ENCODE measurements at places on chromosomes 1 and 21.
A peak's percentile ranks its signal among the peaks of the same experiment; 100 is the strongest.

DNA sequence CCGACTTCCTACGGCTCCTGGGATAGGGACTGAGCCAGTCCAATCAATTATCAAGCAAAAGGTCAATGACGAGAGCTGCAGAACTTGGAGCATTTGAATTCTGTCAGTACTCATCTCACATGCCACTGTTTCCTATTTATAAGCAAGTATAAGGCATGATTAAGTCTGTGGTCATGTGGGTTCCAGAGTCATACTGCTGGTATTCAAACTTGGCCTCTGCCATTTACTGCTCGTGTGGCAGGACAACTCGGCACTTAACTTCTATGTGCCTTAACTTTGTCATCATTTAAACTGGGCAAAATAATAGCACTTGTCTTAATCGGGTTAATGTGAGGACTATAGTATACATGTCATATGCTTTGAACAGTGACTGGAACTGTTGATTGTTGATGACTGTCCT is 44.9 kb upstream of the TNFSF18 start:
- DNase-seq = peak; percentile 12

DNA sequence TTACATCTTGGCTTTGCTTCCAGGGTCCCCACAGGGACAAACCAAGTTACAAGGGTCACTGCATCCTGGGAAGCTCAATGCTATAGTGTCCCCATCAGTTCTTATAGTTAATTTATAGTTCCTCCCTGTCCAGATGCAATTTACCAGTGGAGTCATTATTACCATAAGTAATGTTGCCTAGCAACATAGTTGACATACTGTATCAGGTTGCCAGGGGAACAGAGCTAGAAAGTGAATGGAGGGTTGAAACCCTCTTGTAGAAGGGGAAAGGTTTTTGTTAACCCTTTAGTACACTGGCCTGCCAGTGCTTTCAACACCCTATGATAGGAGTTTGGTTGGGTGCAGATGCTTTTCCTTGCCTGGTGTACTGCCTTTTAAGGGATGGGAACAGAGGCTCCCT is 34.3 kb upstream of the TTC4 start:
- DNase-seq = no peak

DNA sequence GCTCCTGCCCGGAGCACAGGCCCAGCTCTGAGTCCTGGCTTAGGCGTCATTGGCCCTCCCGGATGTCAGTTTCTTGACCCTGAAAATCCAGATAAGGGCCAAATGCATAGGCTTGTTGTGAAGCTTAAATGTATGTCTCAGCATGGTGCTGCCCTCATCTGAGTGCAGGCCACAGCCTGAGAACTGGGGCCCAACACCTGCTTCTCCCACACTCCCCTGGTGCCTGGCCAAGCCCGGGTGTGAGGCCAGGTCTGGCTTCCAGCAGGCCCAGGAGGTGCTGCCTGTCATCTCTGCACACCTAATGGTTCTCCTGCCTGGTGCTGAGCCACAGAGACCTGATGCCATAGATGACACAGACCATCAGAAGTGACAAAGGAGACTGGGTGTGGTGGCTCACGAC is 14.0 kb downstream of the MX2 start:
- DNase-seq = no peak

DNA sequence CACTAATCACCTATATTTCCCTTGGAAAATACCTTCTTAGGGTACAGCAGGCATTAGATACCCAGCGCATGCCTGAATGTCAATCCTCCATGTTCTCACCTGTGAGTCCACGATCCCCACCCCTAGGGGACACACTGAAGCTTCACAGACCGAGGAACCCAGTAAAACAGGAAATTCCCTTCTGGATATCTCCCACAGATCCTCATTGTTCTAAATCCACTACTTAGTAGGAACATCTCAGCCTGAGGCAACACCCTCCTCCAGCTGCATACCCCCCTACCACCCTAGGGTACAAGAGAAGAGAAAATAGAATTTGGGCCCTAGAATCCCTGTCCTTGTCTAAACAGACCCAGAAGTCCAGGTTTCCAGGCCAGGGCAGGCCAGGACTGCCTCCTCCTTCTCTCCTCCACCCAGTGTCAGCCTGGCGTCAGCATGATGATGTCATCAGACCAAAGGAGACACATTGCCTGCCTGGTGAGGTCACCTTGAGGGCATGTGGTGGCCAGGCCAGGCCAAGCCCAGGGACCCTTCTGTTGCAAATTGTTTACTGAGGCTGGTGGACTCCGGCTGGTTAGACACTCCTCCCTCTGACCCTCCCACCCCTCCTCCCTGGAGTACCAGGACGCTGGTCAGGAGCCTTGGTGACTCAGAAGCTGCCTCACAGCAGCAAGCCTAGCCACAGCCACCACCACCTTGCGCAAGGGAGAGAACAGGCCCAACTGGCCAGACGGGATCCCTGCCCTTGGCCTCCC is 6.2 kb downstream of the NECTIN4 start:
- peak; percentile 81 for DNase-seq

GRCh38 chr1:30801771-30802198 is 44.2 kb upstream of the LAPTM5 start:
- DNase-seq = peak; percentile 67

- no peak for DNase-seq
Measured at GRCh38 chr21:28749536-28749935, 243.1 kb downstream of the LTN1 start.

- no peak for DNase-seq
Measured at GRCh38 chr1:3393987-3394920, 60.2 kb upstream of the ARHGEF16 start.

DNA sequence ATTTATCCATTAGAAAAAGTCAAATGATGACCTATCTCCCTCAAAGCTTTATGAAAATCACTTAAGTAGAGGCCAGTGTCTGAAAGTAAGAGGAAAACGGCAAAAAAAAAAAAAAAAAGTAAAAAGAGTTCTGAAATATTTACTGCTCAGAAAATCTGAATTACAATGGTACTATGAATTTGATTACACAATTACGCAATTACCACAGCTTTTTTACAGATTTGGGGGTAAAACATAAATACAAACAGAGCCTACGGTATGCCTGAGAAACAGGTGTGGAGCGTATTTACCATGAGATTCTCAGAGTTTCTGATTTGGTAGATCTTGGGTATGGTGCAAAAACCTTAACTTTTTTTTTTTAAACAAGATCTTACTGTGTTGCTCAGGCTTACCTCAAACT is 15.9 kb upstream of the FBXO28 start:
- no peak for DNase-seq

- DNase-seq = no peak
Measured at GRCh38 chr1:47894410-47895278, 102.5 kb downstream of the TRABD2B start.

- DNase-seq = peak; percentile 60
Measured at GRCh38 chr1:119675349-119676345, 27.6 kb upstream of the ZNF697 start.

DNA sequence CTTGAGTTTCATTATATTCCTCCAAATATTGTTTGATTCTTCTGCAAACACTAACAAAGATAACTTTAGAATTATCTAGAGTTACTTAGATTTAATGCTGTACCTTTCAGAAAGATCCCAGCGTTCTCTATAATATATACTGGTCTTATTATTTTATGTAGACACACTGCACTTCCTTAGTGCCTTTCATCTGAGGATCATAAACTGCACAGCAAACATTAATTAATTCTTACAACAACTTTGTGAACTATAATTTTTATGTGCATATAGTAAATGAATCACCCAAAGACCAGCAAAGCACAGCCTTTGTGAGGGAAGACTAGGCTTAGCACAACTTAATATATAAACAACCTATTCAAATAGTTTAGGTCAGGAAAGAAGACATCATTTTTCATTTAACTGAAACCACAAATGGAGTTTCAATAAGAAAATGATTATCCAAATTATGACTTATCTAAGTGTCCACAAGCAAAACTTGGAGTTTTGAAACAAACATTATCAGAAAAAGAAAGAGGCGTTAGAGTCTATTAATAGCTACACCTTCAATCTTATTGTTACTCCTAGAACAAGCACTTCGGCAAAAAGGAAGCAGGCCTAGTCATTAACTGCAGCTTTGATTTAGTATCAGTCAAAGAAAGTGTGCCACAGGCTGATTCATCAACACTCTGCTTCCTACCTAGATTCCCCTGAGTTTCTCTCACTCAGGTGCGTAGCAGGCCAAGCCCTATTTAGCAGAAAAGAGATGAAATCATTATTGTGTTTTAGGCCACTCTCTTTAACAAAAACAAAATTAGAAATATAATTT is 22.5 kb upstream of the RC3H1 start:
- DNase-seq = no peak

GRCh38 chr1:109151146-109151990 is 37.5 kb downstream of the ELAPOR1 start:
- peak; percentile 21 for DNase-seq

GRCh38 chr1:175314300-175314699 is 121.7 kb upstream of the KIAA0040 start:
- DNase-seq = no peak

GRCh38 chr1:5329068-5329739 is 663.0 kb downstream of the NPHP4 start:
- DNase-seq = no peak

- DNase-seq = peak; percentile 57
Measured at GRCh38 chr1:222370081-222370912, 177.6 kb downstream of the HHIPL2 start.

GRCh38 chr1:64906447-64906846 is 59.9 kb downstream of the JAK1 start:
- no peak for DNase-seq

- peak; percentile 24 for DNase-seq
Measured at GRCh38 chr1:191022856-191023255, 545.2 kb upstream of the BRINP3 start.

DNA sequence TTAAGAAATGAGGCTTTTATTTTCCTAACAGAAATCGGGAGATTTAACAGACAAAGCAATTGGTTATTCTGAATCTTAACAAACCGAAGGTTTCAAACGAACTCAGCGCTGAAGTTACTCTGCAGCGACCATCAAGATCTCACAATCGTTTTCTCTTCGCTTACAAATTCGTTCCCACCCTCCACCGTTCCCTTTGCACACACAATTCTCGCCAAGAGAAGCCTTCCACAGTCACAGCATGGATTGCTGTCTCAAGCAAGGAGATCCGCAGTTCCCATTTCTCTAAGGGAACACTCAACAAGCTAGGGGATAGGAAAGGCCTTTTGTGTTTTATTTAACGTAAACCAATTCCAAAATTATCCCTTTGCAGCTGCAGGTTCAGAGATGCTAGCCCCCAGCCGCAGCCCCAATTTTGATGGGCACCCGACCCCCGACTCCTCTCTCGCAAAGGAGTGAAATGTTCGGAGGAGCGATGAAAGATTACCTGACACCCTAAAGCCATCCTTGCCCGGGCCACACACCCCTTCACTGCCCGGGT is 755 bp downstream of the FBXO42 start:
- DNase-seq = no peak

- DNase-seq = no peak
Measured at GRCh38 chr1:173038875-173039554, 11.7 kb downstream of the TNFSF18 start.

DNA sequence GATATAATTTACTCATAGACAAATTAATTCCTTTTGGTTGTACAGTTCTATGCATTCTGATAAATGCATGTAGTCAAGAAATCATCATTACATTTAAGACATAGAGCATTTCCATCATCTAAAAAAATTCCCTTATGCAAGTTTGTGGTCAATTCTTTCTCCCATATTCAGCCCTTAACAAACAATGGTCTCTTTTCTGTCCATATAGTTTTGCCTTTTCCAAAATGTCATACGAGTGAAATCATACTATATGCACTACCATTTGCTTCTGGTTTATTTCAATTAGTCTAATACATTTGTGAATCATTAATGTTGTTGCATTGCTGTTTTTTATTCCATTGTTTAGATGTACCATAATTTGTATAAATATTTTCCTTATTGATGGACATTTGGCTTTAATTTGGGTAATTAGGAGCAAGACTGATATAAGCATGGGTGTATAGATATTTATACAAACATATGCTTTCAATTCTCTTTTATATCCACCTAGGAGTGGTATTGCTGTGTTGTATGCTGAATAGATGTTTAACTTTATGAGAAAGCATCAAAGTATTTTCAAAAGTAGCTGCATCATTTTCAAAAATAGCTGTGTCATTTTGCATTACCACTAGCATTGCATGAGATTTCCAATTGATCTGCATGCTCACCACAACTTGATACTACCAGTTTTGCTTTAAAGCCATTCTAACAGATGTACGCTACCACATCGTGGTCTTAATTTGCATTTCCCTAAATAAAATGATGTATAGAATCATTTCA is 397.0 kb upstream of the ADAMTS5 start:
- no peak for DNase-seq

DNA sequence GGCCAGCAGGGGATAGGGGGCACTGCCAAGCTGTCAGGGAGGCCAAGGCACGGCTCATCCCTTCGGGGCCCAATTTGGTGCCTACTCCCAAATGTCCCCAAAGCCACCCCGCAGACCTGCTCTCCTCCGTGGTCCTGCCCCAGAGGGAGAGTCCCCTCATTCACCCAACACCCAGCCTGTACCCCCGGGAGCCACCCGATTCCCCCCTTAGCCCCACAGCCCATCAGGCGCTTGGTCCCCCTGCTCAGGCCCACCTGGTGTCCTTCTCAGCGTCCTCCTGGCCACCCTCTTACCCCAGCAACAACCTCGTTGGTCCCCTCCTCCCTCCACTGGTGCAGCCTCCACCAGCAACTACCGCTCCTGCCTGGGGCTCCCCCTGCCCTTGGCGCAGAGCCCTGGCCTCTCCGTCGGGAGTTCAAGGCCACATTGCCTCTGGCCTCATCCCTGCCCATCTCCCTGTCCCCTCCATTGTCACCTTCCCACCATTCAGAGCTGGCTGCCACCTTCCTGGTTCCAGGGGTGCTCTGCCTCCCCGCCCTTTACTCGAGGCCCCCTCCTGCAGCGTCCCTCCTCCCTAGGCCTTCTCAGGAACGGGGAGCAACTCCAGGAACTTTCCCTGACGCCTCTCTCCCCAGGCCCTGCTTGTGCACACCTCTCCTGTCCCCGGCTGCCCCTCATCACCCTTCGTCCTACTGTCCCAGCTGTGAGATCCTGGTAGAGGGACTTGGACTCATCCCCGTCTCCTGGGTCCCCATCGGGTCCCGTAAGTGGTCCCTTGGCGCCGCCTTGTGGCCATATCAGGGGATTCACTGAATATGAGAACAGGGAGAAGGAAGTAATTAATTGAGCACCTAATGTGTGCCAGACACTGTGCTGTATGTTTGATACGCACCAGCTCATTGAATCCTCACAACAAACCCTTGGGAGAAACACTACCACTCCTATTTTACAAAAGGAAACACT is 73.9 kb downstream of the RAP1GAP start:
- peak; percentile 60 for DNase-seq

- no peak for DNase-seq
Measured at GRCh38 chr1:11138952-11139351, 39.3 kb upstream of the EXOSC10 start.

- DNase-seq = no peak
Measured at GRCh38 chr1:17717594-17718535, 37.3 kb upstream of the ACTL8 start.

DNA sequence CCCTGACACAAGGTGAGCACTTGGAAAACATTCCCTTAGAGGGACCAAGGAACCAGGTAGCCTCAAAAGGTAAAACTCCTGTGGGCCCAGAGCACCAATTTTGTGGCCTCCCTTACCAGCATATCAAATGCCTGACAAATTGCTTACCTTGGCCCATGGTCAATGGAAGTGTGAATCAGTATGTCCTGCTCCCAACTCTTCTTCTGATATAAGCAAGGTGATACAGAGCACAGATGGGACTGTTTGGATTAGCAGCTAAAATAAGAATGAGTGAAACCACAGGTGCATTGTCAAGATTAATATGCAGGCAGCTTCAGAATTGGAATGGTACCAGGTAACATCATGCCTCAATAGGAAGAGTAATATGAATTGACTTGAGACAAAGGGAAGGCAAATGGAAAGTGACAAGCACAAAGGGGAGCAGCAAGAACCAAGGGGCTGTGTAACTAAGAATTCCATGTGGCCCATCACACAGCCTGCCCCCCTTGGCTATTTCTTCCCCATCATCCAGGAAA is 156.8 kb upstream of the KCND3 start:
- DNase-seq = no peak
